Stimulated activated CD4-positive, alpha-beta T cell treated with anti-CD3 and anti-CD28 coated beads, Interleukin-4, amount 100 ng/mL, for 4 hours (primary cell): ENCODE measurements at places on chromosomes 5 and 9.

GRCh38 chr5:66666778-66667177, 70.6 kb downstream of the MAST4 start:
- no peak for DNase-seq

DNA sequence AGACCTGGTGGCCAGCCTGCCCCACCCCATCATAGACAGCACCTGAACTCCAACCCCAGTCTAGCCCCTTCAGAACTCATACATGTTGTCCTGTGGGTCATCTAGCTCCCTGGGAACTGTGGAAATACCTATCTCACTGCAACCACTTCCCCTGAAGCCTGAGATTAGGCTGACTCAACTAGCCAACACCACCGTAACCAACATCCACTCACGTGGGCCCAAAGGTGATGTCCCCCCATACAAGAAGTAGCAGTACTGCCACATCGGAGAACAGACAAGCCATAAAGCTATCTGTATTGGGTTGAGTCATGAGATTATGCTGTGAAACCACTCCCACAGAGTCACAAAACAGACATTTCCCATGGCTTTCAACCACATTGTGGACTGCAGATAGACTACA, 46.6 kb downstream of the OSMR start:
- no peak for DNase-seq

DNA sequence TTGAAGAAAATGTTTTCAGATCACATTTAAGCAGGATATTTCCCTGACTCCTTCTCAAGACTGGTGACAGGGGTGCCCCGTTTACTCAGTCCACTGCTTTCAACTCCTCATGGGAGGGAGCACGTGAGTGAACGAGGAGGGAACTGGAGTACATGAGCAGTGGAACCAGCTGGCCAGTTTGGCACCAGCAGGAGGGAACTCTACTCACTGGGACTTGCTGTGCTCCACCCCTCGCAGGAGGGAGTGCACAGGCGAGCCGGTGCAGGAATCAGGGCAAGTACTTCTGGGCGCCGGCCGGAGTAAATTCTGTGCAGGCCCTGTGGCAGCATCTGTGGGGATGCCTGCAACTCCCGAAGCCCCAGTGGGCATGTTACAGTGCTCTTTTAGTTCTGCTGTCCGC, 1941.1 kb upstream of the C9orf72 start:
- DNase-seq: no peak

DNA sequence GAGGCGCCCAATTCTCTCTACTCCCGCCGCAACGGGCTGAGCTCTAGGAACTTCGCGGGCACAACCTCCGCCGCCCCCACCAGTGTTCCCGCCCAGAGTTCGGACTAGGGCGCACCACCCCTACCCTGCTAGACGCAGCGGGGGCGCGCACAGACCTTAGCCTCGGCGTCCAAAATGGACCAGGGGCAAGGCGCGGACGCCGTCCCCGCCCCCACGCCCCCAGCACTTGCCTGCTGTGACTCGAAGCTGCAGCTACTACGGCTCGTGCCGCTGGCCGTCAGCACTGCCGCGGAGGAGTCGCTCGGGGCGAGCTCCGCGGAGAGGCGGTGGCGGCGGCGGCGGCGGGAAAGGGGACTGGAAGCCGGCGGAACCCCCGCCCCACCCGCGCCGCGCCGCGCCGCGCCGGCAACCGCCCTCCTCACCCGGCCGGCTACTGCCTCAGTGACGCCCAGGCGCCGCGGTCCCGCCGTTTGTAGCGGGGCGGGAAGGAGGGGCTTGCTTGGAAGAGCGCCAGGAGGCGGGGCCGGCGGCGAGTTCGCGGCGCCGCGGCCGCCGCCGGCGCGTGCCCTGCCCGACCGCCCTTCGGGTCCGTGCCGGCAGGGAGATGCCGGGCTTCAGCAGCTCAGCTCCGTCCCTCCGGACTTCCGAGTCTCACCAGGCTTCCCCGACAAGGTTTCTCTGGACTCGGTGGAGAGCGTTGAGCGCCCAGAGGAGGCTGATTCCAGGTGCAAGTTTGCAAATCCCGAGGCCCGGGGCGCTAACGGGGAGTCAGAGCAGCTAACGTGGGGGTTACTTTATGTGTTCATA, 4.5 kb downstream of the ELAVL2 start:
- DNase-seq: no peak

- DNase-seq: no peak
Measured at GRCh38 chr5:39167141-39167971, 52.0 kb downstream of the FYB1 start.

DNA sequence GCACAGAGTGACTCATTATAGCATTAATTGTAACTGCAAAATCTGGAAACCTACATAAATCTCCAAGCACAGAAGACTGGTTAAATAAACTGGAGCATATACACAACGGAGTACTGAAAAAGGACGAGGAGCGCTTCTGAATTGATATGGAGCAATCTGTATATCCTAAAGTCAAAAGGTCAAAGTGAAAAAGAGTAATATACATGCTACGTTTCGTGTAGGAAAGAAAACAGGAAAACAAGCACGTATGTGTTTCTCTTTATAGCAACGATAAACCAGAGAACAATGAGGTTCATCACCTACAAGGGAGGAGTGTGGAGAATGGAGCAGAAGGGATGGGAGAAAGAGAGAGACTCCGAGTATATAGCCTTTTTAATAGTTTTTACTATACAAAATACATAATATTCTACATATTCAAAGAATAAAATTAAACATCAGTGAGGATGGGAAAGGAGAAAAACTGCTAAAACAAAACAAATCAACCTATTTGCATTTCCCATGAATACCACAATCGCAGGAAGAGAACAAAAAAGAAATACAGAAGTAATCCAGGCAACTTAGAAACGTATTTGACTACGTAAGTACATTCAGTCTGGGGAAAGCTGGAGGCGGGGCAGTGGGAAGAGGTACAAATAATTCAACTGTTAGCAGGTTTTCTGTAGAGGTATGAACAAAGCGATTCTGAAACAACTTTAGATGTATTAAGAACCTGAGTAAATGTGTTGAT, 7.8 kb downstream of the ZFP62 start:
- no peak for DNase-seq

GRCh38 chr5:102772273-102772672, 17.2 kb downstream of the PAM start:
- DNase-seq: no peak

- no peak for DNase-seq
Measured at GRCh38 chr5:148962200-148962550, 100.7 kb downstream of the SH3TC2 start.

GRCh38 chr9:115340314-115340713, 222.4 kb upstream of the TNC start:
- no peak for DNase-seq

DNA sequence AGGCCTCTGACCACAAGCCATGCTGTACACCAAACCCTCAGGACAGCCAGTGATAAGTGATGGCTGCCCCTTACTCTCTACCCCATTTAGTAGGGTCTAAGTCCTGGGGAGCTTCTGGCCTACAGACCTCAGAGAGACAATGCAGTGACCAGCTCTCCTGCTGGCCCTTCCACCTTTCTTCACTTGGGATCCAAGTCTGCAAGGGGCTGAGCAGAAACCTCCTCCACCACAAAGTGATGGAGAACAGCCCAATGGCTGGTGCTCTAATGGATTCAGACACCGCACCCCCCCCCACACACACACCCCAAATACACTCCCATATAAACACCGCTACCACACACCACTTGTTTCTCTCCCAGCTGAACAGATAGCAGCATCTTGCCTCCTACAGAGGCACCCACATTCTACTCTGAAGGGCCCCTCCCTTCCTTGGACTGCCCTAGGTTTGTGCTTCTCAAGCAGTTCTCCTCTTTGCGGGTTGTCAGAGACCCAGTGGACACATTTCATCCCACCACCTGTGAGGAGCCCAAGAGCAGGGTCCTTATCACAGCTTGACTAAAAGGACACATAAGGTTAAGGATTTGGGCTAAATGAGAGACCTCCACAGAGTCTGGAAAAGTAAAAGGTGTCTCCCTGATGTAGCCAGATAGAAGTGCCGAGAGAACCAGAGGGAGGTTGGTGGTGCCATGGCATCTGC, 1.3 kb upstream of the PDLIM4 start:
- no peak for DNase-seq

GRCh38 chr5:14257995-14258403, 114.9 kb downstream of the TRIO start:
- no peak for DNase-seq

GRCh38 chr9:117092582-117092981, 322.3 kb downstream of the ASTN2 start:
- no peak for DNase-seq

- no peak for DNase-seq
Measured at GRCh38 chr5:115484368-115484767, 60.2 kb downstream of the FEM1C start.

GRCh38 chr5:9337928-9338595, 207.8 kb downstream of the SEMA5A start:
- no peak for DNase-seq

DNA sequence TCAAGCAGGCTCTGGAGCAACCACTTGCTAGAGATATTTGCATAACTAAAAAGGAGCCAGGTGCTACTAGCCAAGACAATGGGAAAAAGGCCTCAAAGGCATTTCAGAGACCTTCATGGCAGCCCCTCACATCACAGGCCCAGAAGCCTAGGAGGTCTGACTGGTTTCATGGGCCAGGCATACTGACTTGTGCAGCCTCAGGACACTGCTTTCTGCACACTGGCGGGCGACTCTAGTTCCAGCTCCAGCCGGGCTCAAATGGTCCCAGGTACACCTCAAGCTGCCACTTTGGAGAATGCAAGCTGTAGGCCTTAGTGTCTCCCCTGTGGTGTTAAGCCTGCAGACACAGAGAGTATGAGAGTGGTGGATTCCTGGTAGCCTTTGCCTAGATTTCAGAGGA, 27.1 kb downstream of the COX7C start:
- no peak for DNase-seq

GRCh38 chr5:1799602-1800471, at the start of gene MRPL36:
Gene MRPL36 (minus strand): TSS chr5:1799837. CDS start chr5:1798935, 902 bp downstream.
- peak; percentile 96 for DNase-seq

- DNase-seq: no peak
Measured at GRCh38 chr9:134600371-134600770, 41.2 kb upstream of the COL5A1 start.

DNA sequence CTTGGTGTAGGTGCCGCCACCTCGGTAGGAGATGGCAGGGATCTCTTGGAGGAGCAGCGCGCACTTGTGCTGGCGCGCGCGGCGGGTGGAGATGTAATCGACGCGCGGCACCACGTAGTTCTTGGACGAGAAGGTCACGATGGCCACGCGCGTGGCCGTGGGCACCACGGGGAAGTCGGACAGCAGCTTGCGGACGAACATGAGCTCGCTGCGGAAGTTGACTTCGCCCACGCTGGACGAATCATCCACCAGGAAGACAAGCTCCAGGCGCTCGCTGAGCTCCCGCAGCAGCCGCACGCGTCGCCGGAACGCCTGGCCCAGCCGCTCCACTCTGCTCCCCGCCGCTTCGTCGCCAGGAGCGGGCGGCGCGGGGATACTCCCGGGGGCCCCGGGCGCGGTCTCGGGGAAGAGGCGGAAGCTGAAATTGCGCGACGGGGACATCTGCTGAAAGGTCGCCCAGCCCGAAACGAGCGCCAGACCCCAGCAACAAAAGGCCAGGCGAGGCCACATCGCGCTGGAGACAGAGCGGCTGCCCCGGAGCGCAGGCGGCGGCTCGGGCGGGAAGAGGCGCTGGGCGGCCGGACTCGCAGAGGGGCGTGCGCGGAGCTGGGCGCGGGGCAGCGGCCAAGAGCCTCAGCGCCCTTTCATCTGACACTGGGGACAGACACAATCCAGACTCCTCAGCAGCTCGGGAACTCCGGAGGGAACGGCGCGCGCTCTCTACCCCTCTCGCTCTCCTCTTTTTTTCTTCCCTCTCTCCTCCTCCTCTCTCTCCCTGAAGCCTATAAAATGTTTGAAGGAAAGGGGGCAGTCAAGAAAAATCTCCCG, at the start of gene SVEP1:
Gene SVEP1 (minus strand): TSS at position 708 of the 828 bp plus-strand sequence. CDS start 198 bp downstream, at position 510.
- no peak for DNase-seq

DNA sequence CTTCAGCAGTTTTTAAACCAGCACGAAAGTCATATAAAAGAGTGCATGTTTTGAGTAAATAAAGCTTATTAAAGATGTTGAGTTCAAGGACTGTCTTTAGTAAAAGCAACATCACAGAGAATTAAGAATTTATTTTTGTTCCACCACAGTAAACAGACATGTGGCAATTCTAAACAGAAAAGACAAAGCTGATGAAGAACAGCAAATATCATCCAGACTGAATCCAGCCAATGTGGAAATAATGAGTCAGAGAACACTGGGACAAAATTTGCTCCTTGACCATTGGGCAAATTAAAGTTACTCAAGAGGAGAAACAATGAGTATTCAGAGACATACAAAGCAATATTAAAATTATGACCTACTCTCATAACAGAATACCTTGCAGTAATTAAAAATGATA, 28.8 kb downstream of the OR2K2 start:
- DNase-seq: no peak

- no peak for DNase-seq
Measured at GRCh38 chr5:144800169-144800568, 629.5 kb downstream of the KCTD16 start.

GRCh38 chr5:110179321-110179720, 489.6 kb downstream of the MAN2A1 start:
- DNase-seq: no peak

- DNase-seq: no peak
Measured at GRCh38 chr9:73176450-73176875, 24.8 kb downstream of the ANXA1 start.

DNA sequence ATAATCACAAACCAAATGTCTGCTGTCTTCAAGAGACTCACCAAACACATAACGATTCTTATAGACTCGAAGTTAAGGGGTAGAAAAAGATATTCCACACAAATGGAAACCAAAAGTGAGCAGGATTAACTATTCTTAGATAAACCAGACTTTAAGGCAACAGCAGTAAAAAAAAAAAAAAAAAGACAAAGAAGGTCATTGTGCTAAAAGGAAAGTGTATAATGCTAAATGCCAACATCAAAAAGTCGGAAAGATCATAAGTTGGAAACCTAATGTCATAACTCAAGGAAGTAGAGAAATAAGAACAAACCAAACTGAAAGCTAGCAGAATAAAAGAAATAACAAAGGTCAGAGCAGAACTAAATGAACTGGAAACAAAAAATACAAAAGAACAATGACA, 714.6 kb downstream of the SEMA5A start:
- DNase-seq: no peak

DNA sequence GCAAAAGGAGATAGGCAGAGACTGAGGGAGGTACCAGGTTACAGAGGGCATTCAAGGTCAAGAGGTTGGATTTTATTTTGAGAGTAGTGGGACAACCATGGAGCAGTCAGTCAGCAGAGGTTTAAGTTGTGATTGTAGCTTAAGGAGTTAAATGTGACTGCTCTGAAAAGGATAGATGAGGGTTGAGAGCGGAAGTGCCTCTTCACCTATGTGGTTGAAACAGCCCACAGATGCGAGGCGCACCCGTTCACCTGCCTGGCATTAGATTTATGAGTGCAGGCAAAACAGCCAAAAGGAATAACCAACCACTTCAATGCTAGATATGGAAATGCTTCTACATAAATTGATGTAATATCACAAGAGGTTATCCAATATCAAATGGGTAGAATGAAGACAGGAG, 8.4 kb downstream of the ZNF474 start:
- no peak for DNase-seq

- DNase-seq: no peak
Measured at GRCh38 chr5:124007675-124008398, 495.9 kb downstream of the CSNK1G3 start.

DNA sequence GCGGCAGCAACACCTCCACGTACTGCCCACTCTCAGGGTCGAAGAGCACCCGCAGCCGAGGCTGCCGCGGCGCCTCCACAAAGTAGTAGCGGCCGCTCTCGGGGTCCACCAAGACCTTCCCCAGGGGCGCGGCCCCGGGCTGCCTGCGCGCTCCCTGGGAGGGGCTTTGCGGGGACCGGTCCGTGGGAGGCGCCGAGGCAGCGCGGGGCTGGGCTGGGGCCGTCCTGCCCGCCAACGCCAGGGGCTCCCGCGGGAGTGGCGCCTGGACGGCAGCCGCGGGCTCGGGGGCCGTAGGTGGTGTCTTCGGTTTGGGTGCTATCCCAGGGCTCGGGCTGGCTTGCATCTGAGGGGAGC, 2.6 kb upstream of the MZB1 start:
- no peak for DNase-seq
